ENCODE measurements at places on chromosomes 3 and 15. TPM values are rescaled to one million over a fixed set of nuclear protein-coding genes. Genes with fewer than 3 reads are reported as not detected.

GRCh38 chr3:155948476-155948875 is 78.0 kb downstream of the GMPS start:
- no peak for DNase-seq

The UBP1 gene
- 58.4 TPM for total RNA-seq

The UROC1 gene
- not detected for total RNA-seq

GRCh38 chr3:81302045-81302444 is 459.4 kb downstream of the GBE1 start:
- no peak for DNase-seq

GRCh38 chr3:11592445-11593298 is 51.0 kb downstream of the VGLL4 start:
- no peak for DNase-seq

The SCAANT1 gene
- total RNA-seq = not detected

DNA sequence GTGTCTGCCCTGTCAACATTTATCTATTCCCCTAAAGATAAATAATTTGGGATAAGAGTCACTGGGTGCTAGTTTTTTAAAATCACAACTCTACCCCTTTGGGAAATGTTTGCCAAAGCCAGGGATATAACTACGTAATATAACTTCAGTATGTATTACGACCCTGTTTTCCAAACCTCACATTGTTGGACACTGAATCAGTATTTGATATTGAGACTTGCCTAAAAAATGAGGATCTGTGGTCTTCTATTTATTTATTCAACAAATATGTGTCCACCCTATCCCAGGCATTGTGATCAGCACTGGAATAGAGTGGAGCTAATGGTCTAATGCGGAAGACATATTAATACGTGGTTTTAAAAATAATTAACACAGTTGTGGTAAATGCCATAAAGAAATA is 4.5 kb upstream of the MGA start:
- no peak for DNase-seq

GRCh38 chr3:160057331-160057730 is 68.7 kb downstream of the IL12A start:
- DNase-seq = no peak

DNA sequence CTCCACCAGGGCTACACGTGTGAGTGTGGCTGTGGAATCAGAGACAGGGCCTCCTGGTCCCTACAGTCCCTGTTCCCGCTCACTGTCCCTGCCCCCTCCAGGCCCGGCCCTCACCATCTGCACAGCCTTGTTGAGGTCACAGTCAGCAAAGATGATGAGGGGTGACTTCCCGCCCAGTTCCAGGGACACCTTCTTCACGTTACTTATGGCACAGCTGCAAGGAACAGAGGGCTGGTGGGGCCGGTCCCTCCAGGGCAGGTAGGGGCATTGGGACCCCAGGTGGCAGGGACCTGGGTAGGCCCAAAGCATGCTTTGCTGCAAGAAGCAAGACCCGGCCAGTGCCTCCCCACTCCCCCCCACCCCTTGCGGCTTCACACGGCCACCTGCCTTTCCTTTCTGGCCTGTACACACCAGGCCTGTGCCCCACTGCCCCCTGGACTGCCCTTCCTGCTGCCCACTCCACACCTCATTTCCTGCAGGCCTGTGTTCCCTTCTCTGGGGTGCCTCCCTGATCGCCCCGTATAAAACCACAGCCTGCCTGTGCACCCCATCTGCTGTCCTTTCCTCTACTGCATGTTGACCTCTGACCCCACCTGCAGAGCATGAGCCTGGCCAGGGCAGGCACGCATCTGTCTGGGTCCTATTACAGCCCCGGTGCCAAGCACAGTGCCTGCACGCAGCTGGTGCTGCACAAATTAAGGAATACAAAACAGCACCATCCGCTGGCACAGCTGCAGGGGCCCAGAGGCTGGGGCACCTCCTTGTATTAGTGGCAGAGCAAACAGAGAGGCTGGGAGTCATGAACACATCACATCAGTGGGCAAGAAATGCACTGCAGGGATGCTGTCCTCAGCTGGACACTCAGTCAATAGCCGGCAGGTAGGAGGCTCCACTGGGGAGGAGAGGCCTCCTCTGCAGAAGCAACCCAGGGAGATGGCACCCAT is 30.8 kb upstream of the SLC41A3 start:
- DNase-seq = peak; percentile 44

DNA sequence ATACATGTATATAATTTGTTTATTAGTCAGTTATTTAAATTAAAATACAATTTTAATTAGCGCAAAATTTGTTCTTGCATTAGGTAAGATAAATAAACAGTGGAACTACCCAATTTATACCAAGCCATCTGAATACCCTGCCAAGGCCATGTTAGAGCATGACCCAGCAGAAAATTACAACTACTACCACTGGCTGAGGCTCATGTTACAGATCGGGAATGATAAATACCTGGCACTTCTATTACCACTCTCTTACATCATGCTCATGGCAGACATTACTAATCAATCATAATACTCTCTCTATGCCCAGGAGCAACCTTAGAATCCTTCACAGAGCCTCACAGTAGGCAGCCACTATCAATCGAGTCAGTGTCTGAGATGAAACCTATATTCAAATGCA is 21.2 kb upstream of the LMOD3 start:
- DNase-seq = no peak

The PRR20G gene
- not detected for total RNA-seq

- no peak for DNase-seq
Observed at GRCh38 chr3:187763850-187764648, 18.8 kb upstream of the BCL6 start.
